Activated CD8-positive, alpha-beta T cell treated with anti-CD3 and anti-CD28 coated beads, Interleukin-2, amount 10 ng/mL, durations not matched to agents 7 days and 5 days (primary cell): ENCODE measurements at places on chromosomes 7 and 10. TPM values are rescaled to one million over a fixed set of nuclear protein-coding genes. Genes with fewer than 3 reads are reported as not detected.

Gene ERVW-1
- not detected for total RNA-seq

Gene ODAD2
- not detected for total RNA-seq

Gene TMEM140
- 12.7 TPM for total RNA-seq

DNA sequence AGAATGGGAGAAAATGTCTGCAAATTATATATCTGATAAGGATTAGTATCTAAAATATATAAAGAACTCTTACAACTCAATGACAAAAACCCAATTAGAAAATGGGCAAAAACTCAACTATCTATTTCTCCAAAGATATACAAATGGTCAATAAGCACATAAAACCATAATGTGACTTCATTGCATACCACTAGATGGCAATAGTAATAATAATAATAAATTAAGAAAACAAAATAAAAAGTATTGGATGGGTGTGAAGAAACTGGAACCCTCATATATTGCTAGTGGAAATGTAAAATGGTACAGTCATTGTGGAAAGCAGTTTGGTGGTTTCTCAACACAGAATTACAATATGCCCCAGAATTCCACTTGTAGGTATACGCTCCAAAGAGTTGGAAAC lies 98.8 kb downstream of the VIPR2 start:
- no peak for DNase-seq

DNA sequence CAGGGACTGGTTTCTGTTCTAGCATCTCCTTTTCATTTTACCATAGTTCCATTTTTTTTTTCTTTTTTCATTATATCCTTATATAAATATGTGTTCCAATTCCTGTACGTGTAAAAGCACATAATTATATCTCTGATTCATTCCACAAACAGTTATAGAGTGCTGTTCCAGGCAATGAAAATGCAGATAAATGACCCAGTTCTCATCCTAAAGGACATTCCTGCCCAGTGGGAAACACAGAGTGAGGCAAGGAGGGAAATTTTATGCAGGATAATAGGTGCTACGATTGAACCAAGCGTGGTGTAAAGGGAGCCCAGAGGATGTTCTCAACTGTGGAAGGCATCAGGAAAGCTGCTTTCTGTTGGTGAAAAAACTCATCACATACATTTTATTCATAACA lies 408.1 kb downstream of the GATA3 start:
- no peak for DNase-seq

Gene NAT16
- total RNA-seq = not detected

GRCh38 chr10:63209705-63210104 lies 76.6 kb downstream of the NRBF2 start:
- DNase-seq = no peak

DNA sequence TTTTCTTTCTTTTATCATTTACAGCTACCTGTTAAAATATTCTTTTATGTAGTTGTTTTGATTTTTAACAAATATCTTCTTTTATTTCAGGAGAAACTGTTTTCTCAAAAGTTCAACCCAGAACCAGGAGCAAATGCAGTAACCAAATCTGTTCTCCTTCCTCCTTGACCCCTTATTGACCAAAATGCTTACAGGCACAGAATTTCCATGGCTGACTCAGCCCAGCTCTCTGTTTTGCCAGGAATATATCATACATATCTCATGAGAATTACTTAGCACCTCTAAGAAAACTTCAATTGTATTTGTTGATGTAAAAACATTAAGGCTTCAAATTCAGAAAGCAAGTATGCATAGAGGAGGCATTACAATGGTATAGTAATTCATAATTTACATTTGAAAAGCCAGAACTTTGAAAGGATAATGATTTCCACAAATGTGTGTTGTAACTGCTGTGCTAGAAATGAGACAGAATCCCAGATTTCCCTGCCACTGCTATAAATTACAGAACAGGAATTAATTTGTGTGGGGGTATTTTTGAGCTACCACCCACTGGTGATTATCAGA lies 2.2 kb downstream of the GSAP start:
- DNase-seq = no peak

GRCh38 chr10:80443531-80443974 lies 10.6 kb upstream of the TSPAN14 start:
- DNase-seq = peak; percentile 71

Gene ALOX5
- total RNA-seq = 9.9 TPM

Gene TMEM196
- not detected for total RNA-seq

Gene OGDH
- total RNA-seq = 114 TPM

Gene PAX4
- total RNA-seq = not detected

Gene UTF1
- not detected for total RNA-seq

Gene ASAH2
- 1.8 TPM for total RNA-seq

Gene FANK1
- not detected for total RNA-seq

DNA sequence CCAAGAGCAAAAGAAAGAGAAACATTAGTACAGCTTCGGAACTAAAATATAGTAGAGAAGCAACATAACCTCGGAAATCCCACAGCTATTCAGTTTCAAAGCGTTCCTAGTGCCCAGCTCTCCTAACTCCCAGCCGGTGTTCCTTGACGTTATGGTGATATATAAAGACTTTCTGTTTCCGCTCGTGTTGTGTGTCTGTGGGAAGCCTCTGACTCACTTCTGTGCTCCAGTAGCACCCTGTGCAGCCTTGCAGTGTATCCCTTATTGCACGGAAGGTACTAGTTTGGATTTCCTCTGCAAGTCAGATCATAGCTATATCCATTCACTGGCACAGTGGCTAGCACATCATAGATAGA lies 535 bp downstream of the ASAH2B start:
- peak; percentile 38 for DNase-seq

DNA sequence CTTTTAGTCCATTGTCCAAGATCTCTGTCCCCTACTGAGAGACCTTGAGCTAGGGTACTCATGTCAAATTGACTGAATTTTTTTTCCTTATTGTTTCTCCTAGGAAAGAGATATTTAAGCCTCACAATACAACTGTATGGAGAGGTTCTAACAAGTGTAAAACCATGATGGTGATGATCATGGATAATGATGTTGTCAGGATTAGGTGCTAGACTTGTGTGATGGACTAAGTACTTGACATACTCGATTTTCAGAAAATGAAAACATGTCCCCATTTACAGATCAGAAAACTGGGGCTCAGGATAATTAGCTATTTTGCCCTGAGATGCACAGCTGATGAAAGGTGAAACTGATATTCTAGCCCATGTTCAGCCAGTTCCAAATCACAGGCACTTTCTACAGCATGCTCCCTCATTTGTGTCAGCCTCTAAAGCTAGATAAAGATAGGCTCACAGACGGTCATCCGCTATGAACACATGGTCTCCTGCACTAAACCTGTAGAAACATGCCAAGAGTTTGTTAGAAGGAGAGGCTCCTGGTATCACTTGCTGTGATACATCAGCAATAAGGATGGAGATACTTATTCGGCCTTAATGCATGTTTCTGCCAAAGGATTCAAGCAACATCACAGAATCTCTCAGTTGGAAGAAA lies 67.6 kb downstream of the CREB3L2 start:
- no peak for DNase-seq

Gene CDK1
- 131 TPM for total RNA-seq

Gene TFR2
- total RNA-seq = 14.5 TPM

DNA sequence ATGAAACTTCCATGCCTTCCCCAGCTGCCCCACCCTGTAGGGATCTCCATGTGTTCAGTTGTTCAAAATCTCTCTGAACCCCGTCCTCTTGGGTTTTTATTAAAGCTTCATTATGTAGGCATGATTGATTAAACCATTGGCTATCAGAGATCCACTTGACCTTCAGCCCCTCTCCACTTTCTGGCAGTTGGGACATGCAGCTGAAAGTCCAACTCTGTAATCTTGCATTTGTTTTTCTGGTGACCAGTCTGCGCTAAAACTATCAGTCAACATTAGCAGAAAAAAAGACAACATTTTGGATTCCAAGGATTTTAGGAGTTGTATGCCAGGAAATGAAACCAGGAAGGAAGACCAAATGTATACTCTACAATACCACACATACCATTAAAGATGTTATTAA lies 1115.1 kb downstream of the XPNPEP1 start:
- DNase-seq = no peak

DNA sequence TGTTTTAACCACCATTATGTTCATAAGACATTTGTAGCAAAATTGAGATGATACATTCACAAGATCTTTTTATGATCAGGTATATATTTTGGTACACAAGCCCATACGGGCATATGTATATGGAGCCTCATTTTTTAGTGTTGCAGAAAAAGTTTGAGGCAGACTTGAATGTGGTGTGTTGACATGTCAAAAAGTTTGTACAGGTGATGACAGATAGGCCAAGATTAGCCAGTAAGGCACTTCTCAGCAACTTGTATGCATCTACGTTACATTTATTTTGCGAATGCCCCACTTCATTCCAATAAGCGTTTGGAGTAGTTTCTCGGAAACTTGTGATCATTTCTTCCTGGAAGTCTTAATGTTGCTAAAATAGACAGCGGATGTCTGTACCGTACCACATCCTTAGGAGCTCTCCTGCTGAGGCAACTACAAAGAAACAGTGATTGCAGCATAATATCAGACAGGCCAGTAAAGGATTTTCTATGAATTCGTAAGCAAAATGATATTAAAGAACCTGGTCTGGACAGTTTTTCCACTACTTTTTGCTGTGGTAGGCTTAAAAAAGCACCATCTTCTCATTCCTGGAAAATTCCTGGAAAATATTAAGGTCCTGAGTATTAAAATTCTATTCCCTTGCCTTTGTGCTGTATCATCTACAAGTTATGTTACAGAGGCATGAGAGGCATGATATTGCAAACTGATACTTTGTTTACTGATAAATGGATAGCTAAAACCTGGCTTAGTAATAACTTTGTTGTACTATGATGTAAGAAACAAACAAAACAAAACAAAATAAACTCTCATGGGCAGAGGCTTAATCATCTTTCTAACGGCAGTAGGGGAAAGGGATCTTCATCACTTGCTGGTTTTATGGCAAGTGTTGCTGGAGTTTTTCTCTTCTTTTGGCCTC lies 153.6 kb downstream of the HDAC9 start:
- DNase-seq = no peak

Gene PDE1C
- not detected for total RNA-seq

DNA sequence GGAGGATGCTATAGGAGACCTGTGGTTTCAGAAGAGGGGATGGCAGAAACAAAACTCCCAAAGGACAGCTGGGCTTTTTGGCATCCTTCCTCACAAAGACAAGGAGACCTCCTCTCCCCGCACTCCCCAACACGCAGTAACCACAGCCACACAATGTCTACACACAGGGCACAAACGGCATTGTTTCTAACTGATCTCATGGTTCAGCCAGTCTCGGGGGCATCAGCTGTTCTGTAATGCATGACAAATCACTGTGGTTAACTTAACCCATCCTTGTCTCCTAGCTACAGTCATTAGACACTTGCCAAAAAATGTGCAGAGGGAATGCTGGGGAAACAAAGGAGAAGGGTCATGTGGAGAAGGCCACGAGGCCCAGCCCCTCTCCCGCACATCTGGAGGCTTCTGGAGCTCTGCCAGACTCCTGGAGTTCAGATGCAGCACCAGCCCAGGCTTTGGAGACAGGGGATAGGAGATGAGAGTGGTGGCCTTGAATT lies 7.6 kb upstream of the ADAMTS14 start:
- DNase-seq = no peak

DNA sequence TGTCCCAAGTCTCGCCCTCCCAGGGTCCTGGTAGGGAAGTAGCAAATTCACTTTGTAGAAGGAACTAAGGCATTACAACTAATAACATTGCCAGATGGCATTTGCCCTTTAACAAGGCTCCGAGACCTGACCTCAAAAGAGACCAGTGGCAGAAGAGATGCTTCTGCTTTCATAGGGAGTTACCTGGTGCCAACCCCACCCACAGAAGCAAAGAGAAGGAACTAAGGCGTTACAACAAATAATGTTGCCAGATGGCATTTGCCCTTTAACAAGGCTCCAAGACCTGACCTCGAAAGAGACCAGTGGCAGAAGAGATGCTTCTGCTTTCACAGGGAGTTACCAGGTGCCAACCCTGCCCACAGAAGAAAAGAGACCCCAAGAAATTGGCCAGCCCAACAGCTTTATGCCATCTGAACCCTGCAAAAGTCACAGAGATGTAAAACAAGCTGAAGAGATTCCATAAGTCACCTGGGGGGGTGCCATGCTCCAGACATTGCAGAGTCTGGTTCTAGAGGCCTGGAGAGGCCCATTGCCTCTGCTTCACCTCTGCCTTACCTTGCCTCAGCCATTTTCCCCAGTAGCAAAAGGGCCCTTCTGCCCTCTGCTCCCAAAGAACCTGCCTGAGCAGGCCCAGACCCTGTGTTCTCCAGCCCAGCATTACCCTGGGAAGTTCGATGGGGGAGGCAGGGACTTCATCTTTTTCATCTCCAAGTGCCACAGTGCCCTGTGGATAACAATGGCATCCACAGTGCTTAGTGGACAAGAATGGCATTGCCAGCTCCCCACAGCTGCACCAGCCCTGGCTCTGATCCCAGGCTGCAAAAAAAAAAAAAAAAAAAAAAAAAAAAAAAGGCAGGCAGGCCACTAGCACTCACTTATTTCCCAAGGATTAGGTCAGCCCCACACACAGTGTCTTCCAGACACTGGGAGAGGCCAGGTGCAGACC lies 179.5 kb upstream of the PLXNA4 start:
- no peak for DNase-seq

DNA sequence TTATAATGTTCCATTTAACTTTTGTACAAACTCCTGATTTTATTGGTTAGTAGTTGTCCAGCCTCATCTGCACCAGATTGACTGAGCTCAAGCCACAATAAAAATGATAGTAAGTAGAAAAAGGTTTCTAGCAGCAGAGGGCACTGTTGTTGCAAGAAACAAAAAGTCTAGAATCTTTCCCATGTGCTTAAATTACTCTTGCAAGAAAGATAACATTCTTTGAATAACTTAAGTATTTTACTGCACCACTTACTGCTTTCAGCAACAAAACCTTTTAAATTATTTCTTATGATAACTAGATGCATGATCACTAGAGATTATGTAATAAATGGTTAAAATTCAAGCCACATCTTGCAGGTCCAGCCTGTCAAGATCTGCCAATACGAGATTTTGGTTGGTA lies 27.0 kb downstream of the LMOD2 start:
- peak; percentile 55 for DNase-seq

DNA sequence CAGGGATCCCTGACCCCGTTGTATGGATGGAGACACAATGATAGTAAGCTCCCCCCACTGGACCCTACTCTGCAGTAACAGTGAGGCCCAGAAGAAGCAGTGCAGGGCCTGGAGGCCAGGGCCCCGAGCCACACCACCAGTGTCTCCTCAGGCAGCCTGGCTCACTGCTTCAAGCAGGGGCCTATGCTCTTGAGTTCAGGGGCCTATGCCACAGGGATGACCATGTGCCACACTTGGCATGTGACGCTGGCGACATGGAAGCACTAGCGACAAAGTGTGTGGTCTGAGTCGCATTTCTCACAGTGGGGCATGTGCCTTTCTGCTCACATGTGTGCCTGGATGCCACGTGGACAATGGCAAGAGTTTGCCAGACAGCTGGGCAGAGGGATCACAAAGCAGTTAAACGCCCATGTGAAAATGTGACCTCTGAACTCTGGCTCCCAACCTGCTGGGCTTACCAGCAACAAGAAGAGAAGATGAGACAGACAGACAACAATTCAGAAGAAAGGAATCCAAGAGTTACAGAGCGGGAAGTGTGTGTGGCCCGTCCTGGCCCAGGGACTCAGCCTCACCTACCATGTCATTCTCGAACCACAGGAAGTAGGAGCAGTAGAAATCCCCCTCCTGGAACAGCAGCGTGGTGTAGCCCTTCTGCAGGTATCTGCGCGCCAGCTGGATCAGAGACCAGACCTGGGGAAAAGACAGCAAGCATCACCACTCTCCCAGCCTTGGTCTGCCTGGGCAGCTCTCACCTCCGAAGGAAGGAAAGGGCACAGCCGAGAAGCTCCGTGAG lies 4.7 kb upstream of the PYROXD2 start:
- no peak for DNase-seq
